ENCODE measurements at places on chromosomes 1 and 21. TPM values are rescaled to one million over a fixed set of nuclear protein-coding genes. Genes with fewer than 3 reads are reported as not detected.

Gene SHISA4
- 51.0 TPM for polyA plus RNA-seq

Gene RBM11
- 5.5 TPM for polyA plus RNA-seq

Gene KCNC4
- polyA plus RNA-seq: 5.8 TPM

Gene CNR2
- polyA plus RNA-seq: not detected

Gene LCE3E
- not detected for polyA plus RNA-seq

Gene MPL
- polyA plus RNA-seq: 0.40 TPM

Gene LORICRIN
- not detected for polyA plus RNA-seq

Gene CELA2A
- polyA plus RNA-seq: 16.4 TPM

Gene RGS8
- polyA plus RNA-seq: 0.72 TPM

Gene KAZN
- polyA plus RNA-seq: 7.8 TPM

Gene LCE3D
- not detected for polyA plus RNA-seq

Gene CD101
- polyA plus RNA-seq: 6.1 TPM

Gene FLG2
- polyA plus RNA-seq: not detected

Gene AQP10
- polyA plus RNA-seq: not detected

Gene RAB7B
- 3.5 TPM for polyA plus RNA-seq

Gene COL11A1
- 2.7 TPM for polyA plus RNA-seq

Gene SUSD4
- 26.9 TPM for polyA plus RNA-seq

Gene PSRC1
- 5.8 TPM for polyA plus RNA-seq

Gene PRR9
- not detected for polyA plus RNA-seq

All from adrenal gland (tissue), 19 donors.